Caki2 (cell line): ENCODE measurements at places on chromosomes 2 and 18.

GRCh38 chr2:215738351-215738750, 275.0 kb downstream of the MREG start:
- no peak for DNase-seq

- no peak for DNase-seq
Observed at GRCh38 chr2:180495606-180496005, 484.8 kb upstream of the UBE2E3 start.

DNA sequence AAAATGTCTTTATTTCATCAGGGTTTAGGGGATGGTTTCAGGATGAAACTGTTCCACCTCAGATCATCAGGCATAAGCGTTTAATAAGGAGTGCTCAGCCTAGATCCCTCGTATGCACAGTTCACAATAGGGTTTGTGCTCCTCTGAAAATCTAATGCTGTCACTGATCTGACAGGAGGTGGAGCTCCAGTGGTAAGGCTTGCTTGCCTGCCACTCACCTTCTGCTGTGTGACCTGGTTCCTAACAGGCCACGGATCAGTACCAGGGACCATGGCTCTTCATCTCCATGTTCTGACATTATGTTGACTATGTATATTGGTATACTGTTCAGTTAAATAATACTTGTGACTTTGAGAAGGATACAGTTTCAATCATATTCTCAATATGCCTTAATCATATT, 41.6 kb downstream of the PPIG start:
- no peak for DNase-seq

DNA sequence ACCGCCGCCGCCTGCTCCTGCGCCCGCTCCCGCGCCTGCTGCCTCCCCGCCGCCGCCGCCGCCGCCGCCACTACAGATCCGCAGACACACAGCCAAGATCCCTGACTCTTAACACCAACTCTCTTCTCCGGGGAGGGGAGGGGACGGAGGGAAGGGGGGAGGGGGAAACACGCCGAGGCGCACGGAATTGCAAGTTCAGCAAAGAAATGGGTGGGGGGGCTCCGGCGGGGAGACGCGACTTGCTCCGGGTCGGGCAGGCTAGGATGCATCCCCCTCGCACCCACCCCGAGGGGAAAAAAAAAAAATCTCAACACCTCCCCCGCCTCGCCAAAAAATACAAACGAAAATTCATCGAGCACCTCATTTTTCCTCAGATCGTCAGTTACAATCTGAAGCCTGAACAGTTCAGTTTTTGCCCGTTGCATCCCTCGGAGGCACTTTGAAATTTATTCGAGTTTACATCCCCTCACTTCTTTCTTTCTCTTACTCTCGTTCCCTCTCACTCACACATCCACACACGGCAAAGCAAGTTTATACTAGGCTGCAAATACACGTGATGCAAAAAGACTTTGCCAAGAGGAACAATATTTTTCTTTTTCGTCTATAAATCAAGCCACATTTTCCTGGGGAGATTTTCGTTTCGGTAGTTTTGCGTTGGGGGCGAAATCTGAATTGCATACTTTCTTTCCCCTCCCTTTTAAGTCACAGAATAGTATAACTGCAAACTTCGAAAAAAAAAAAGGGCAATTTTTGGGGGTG, at the start of gene TCF4:
TSS of gene TCF4 (minus strand) at position 82 of the 759 bp plus-strand sequence. CDS start 1,076 bp downstream, outside the sequence.
- DNase-seq = peak; percentile 22

DNA sequence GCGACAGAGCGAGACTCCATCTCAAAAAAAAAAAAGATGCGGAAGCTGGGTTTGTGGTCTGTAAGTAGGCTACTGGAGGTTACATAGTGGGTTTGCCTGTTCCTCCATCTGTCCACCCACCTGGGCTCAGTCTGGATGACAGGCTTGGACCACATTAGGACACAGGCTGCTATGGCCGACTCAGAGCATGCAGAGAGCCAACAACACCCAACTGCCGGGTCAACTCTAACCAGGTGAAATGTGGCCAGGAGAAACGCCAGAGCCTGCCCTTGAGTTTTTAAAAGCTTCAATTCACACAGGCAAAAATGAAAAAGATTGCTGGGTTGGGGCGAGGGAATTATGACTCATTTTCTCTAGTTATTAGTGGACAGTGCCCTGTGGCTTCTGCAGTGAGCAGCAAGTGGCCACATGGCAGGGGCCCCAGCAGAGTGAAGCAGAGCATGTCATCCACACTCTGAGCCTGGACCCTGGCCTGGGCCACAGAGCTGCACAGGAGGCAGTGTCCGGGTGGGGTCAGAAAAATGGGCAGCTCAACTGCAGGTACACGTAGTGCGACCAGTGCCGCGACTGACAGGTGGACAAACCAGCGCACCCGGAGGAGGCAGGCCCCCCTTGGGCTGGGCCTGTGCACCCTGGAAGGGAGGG, 67.4 kb downstream of the BIN1 start:
- DNase-seq = no peak

GRCh38 chr2:220410296-220410695, 782.9 kb downstream of the SLC4A3 start:
- no peak for DNase-seq

- DNase-seq = no peak
Observed at GRCh38 chr2:122868646-122869275, 1113.3 kb downstream of the TSN start.

DNA sequence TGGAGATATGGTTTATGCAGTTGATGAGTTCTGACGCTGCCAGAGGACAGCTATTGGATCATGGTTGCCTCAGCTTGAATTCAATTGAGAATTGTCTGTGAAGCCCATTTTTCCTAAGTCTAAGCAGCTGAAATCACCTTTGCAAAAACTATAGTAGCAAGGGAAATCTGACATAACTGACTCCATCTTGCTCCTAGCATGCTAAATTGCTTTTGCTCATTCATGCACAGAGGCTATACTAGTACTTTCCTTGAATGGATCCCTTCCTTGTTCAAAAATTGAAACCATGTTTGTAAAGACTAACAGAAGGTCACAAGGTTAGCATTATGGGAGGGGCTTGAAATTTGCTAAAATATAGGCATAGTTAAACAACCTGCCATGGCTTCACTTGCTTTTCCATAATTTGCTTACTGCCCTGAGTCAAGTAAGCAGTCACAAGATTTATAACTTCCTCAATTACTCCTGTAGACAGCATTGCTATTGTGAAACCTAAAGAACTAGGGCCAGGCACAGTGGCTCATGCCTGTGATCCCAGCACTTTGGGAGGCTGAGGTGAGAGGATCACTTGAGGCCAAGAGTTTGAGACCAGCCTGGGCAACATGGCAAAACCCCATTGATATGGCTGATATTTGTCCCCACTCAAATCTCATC, 41.2 kb downstream of the CHRNA1 start:
- DNase-seq = no peak

DNA sequence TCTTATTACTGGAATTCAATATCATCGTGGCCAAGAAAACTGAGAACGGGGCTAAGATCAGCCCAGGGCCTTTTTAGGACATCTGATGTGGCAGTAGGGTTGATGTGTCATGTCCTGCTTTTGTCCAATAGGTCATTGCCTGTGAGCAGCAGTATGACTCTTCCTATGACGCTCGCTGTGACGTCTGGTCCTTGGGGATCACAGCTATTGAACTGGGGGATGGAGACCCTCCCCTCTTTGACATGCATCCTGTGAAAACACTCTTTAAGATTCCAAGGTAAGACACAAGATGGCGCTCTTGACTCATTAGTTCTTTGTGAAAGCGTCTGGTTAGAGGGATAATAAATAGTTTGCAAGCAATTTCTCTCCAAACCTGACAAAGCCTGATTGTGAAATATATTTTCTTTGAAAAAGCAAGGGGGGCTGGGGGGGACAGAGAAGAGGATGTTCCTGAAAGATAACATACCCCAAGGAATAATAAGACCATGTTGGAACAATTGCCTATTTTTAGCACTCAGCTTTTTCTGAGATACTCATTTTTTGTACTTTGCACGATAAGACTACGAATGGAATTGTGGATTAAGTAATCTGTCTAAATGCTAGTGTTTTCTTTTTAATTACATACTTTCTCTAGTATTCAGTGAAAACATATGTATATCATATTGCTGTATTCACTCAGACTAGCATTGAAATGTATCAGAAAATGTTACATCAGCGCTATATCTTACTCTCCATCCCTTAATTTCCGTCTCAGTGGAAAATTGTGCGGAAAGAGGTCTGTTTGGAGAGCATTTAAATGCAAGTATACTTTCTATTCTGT, 58.1 kb downstream of the MYO3B start:
- peak; percentile 20 for DNase-seq

DNA sequence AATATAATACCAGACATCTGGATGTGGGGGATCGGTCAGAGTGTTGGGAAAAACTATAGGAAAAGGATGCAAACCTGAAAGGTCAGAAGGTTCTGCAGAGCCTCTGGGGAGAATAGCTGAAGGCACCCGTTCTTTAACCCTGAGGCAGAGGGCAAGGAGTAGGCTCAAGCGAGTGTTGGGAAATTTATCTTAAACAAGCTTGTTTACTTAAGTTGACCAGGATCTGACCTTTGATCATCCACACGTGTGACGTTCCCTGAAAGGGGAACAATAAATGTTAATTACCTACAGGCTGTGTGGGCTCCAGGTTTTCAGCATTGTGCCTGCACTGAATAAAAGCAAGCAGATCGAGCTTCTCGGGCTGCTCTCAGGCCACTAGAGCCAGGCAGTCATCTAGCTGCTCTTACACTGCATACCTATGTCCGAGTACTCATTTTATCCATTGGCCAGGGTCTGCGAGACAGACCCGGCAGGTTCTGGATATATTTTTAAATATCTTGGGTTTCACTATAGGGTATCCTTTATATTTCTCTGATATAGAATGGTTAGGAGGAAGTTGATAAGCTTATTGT, 400.6 kb upstream of the CHST9 start:
- no peak for DNase-seq

DNA sequence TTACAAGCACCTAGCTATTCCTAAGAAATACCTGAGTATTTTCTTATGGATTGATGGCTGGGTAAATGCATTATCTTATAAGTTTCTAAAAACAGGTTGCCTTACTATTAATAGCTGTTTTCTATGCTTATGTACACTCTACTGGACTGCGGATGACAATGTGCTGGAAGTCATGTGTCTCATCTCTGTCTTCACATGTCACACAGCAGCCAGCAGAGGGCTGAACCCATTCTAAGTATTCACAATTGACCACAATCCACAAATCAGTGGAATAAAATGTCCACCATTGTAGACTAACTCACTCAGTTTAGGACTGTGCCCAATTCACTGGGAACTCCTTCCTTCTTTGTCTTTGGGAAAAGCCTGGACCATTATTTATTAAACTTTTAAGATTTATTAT, 371.2 kb downstream of the INSIG2 start:
- no peak for DNase-seq

DNA sequence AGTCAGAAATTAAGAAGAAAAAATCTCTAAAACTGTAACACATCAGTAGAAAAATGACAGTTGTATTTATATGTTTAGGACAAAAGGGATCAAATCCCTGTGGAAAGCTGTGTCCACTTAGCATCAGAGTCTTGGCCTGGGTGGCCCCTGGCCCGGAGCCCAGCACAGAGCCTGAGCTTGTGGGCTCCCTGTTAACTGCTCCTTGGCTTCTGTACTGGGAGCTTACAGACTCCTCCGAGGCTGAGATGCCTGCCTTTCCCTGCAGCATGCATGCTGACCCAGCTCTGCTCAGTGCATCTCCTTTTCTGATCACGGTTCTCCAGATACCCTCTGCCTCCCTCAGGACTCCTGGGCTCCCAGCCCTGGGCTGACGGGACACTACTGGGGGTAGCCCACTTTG, 98.1 kb downstream of the DCDC2C start:
- DNase-seq = no peak

- DNase-seq = no peak
Observed at GRCh38 chr2:118474541-118474920, 372.9 kb downstream of the EN1 start.

DNA sequence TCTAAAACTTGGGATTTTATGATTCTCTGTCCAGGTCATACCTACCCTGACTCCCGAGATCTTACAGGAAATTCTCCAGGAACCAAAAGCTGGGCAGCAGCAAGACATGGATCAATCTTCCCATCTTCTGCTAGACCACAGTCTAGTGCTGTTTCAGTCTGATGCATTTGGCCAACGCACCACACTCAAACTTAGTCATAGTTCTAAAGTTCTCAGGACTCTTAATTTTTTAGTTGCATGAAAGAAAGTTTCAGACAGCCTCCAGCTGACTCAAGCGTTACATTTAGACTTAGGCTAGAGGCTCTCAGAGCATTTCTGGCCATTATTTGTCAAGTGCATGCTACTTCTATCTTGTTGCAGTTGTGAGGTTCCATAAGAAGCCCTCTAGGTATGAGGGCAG, 230.1 kb upstream of the CCDC150 start:
- no peak for DNase-seq

- DNase-seq = no peak
Observed at GRCh38 chr2:121626777-121627524, 22.3 kb downstream of the CLASP1 start.

DNA sequence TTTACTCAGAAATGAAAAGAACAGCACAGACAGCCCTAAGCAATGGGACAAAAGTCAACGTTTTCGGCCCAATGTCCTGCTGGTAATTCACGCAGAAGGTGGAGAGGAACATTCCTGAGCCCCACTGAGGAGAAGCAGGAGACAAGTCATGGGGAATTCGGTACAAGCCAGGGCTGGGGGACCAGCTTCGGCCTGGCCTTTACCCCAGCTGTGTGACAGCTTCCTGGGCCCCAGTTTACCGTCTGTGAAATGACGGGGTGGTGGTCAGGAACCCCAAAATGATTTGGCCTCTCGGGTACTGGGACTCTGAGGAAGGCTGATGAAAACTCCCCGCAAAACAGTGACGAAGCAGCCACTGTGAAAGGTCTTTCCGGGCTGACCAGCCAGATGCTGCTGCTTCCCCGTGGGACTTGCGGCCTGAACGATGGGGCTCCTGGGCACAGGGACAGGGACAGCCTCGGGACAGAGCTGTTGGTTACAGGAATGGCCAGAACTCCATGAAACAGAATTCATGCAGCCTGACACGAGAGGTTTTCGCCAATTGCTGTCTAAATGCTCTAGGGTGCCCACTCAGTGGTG, 21.6 kb downstream of the KIF1A start:
- no peak for DNase-seq

- no peak for DNase-seq
Observed at GRCh38 chr18:43886341-43886740, 609.1 kb upstream of the SYT4 start.

GRCh38 chr2:196551014-196551413, 88.5 kb upstream of the CCDC150 start:
- no peak for DNase-seq
